ENCODE measurements at places on chromosomes 6 and 20. TPM values are rescaled to one million over a fixed set of nuclear protein-coding genes. Genes with fewer than 3 reads are reported as not detected.

Gene SEMG1
- not detected for total RNA-seq

DNA sequence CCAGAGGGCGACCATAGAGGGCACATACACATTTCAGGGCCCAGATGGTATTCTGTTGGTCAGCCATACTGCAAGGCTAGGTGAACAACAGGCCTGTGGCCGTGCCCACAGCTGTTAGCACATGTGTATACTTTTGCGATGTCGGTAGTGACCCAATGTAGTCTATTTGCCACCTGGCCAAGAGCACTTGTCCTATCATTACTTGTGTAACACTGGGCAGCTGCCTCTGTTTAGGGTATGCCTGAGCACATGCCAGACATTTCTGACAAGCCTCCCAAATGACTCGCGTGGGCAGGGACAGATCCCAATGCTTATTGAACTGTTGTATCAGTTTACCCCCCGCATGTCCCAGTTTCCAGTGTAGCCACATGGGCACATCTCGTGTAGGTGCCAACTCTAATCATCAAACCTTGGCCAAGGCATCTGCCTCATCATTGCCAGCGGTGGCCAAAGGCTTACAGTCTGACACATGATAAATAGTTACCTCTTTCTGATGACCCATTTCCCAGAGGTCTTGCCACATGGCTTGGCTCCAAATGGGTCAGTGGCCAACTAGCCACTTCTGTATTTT is 74.4 kb upstream of the FBXL4 start:
- no peak for DNase-seq
- H3K36me3 ChIP-seq = no peaks in the 10 kb centered on the region
- H3K27ac ChIP-seq = no peak overlapping the region
- H3K27me3 ChIP-seq = no peaks in the 10 kb centered on the region
- H3K4me1 ChIP-seq = no peaks in the 10 kb centered on the region

GRCh38 chr6:111602481-111603011 is 3.1 kb downstream of the TRAF3IP2 start:
- H3K4me1 ChIP-seq = peaks cover 68% of the 10 kb centered on the region
- H3K4me3 ChIP-seq = no peak overlapping the region
- H3K27me3 ChIP-seq = no peaks in the 10 kb centered on the region
- no peak for DNase-seq
- peak overlapping the region; percentile 95 for H3K27ac ChIP-seq

Gene RAMACL
- 0.99 TPM for total RNA-seq

- H3K36me3 ChIP-seq = no peaks in the 10 kb centered on the region
- peaks cover 11% of the 10 kb centered on the region for H3K4me1 ChIP-seq
These were observed 677.7 kb upstream of the NRSN1 start for GRCh38 chr6:23448281-23448680.

DNA sequence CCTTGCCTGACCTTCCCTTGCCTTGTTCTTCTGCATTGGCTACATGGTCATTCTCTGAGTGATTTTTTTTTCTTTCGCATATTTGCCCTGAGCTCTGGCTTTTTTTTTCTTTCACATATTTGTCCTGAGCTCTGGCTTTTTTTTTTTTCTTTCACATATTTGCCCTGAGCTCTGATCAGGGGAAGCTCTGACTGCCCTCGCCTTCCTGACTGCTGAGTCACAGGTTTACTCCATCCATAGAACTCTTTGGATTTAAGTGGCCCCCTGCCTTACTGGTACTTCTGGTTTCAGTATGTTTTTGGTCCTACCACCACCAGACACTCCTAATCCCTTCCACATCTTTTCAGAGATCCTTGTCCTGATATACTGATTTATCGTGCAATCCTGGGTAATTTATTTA is 201.1 kb downstream of the OGFRL1 start:
- H3K36me3 ChIP-seq = no peaks in the 10 kb centered on the region
- H3K4me3 ChIP-seq = no peak overlapping the region
- no peak for DNase-seq
- H3K27me3 ChIP-seq = no peaks in the 10 kb centered on the region
- peak overlapping the region; percentile 5 for H3K27ac ChIP-seq

Gene TREML2
- total RNA-seq = not detected

Gene LRRC73
- total RNA-seq = not detected

Gene KCNQ5
- total RNA-seq = 1.0 TPM

Gene WFDC10B
- total RNA-seq = not detected

Gene SIRPB1
- total RNA-seq = 1.3 TPM

Gene BACH2
- 2.1 TPM for total RNA-seq

GRCh38 chr6:137878029-137878428 is 11.0 kb downstream of the TNFAIP3 start:
- peaks cover 13% of the 10 kb centered on the region for H3K4me1 ChIP-seq
- no peak for DNase-seq
- H3K27ac ChIP-seq = no peak overlapping the region
- H3K4me3 ChIP-seq = no peak overlapping the region
- peaks cover 48% of the 10 kb centered on the region for H3K36me3 ChIP-seq

- H3K27ac ChIP-seq = no peak overlapping the region
- no peak for DNase-seq
- no peaks in the 10 kb centered on the region for H3K27me3 ChIP-seq
These were observed 39.8 kb upstream of the HBS1L start for GRCh38 chr6:135094403-135094821.

Gene GPR63
- total RNA-seq = 2.3 TPM

DNA sequence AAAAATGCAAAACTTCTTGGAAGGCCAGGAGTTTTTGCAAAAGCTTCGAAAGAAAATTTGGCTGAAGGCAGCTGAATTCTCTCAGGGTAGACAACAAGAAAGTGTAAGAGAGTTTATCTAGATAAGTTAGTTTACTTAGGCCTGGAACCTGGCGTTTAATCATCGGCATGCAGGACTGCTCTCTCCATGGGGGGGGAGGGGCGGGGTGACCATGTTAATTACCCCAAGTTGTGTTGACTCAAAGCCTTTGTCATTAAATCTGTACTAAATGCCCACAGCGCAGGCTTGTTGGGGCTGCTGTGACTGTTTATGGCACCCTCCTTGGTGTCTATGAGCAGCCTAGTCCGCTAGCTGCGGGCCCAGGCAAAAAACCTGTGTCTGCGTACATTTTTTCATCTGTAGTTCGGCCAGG is 20.1 kb upstream of the ZNF451 start:
- H3K27ac ChIP-seq = no peak overlapping the region
- no peaks in the 10 kb centered on the region for H3K36me3 ChIP-seq
- DNase-seq = no peak
- no peaks in the 10 kb centered on the region for H3K4me1 ChIP-seq

Gene TMX4
- total RNA-seq = 25.4 TPM

DNA sequence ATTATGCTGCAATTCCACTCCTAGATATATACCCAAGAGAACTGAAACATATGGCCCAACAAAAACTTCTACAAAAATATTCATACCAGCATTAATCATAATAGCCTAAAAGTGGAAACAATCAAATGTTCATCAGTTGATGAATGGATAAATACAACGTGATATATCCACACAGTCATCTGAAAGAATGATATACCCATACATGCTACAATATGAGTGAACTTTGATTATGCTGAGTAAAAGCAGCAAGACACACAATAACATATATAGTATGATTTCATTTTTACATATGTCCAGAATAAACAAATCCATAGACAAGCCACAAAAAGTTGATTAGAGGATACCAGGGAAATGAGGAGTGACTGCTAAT is 30.7 kb downstream of the CDK19 start:
- H3K27me3 ChIP-seq = no peaks in the 10 kb centered on the region
- H3K4me3 ChIP-seq = no peak overlapping the region
- peaks cover 4% of the 10 kb centered on the region for H3K4me1 ChIP-seq
- H3K27ac ChIP-seq = no peak overlapping the region
- no peaks in the 10 kb centered on the region for H3K36me3 ChIP-seq
- DNase-seq = no peak

Gene FAXC
- total RNA-seq = 0.33 TPM

DNA sequence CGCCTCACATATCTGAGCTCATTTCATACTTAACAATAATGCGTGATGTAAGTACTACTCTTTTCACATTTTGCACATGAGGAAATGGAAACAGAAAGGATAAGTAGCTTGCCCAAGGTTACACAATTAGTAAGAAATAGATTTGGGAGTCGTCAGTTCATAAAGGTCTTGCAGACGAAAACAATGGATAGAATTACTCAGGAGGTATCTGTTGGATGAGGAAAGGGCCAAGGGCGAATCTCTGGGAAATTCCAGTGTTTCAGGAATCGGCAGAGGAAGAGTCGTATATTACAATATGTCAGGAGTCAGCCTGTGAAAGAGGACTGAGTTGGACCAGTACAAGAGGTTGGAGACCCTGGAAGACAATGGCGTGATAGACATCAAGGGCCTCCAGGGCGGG is 12.8 kb upstream of the EDN1 start:
- H3K27ac ChIP-seq = no peak overlapping the region
- H3K4me3 ChIP-seq = no peak overlapping the region
- DNase-seq = no peak
- H3K36me3 ChIP-seq = no peaks in the 10 kb centered on the region

Gene ADGB
- not detected for total RNA-seq

Data from body of pancreas (tissue), 4 donors.